ENCODE measurements at places on chromosomes 5 and 9. TPM values are rescaled to one million over a fixed set of nuclear protein-coding genes. Genes with fewer than 3 reads are reported as not detected.

Gene SAPCD2
- 2.9 TPM for total RNA-seq

Gene SPATA31A3
- not detected for total RNA-seq

Gene GPR150
- 0.33 TPM for total RNA-seq

Gene GPX3
- total RNA-seq = 1,215 TPM

Gene CCDC171
- total RNA-seq = 8.8 TPM

Gene SLC6A18
- total RNA-seq = not detected

Gene NUTM2G
- not detected for total RNA-seq

Gene TICAM2
- 1.6 TPM for total RNA-seq

Gene SLC9A3
- total RNA-seq = 2.3 TPM

Gene TEX48
- total RNA-seq = not detected

Gene DAPK1
- 14.7 TPM for total RNA-seq

Gene LCP2
- 15.4 TPM for total RNA-seq

Gene BOD1
- total RNA-seq = 68.0 TPM

Gene UNC13B
- 19.3 TPM for total RNA-seq

- no peak for DNase-seq
These were observed 259.8 kb downstream of the NDUFS4 start for GRCh38 chr5:53820119-53820801.

DNA sequence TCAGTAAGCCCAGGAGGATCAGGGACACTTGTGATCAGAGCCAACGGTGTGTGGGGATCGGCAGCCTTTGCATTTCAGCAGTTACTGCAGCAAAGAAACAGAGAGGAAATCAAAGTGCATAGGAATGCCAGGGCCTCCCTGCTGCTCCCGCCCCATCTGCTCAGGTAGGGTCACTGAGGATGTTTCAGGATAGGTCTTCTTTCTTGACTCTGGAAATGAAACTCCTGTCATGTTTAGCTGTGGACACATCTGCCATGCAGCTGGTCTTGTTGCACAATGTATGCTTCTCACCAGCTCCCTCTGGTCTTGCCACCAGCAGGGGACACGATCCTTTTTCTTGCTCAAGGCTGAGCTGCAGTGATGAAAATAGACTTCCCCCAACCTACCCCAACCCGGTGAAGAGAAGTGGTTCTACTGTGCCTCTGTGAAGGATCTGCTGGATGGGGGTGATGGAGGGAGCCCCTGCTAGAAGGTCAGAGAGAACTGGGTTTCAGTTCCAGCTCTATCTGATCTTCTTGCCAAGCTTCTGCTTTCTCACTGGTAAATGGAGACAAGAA is 185.2 kb upstream of the KLF4 start:
- DNase-seq = no peak

- peak; percentile 72 for DNase-seq
These were observed 78.2 kb downstream of the GCNT1 start for GRCh38 chr9:76537150-76537646.

DNA sequence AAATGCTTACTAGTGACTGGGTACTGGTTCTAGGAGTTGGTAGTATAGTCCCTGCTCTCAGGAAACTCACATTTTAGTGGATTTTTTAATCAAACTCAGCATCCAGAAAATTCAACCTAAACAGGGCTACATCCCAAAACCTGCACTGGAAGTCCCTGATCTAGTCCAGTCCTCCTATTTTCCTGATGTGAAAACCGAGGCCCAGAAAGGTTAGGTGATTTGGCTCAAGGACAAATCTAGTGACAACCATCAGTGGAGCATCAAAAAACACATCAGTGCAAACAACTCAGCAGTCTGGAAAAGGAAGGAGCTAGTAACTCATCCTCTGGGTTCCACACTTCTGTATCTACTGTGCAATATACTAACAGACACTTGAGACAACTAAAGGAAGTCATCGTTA is 38.2 kb downstream of the SERINC5 start:
- no peak for DNase-seq

DNA sequence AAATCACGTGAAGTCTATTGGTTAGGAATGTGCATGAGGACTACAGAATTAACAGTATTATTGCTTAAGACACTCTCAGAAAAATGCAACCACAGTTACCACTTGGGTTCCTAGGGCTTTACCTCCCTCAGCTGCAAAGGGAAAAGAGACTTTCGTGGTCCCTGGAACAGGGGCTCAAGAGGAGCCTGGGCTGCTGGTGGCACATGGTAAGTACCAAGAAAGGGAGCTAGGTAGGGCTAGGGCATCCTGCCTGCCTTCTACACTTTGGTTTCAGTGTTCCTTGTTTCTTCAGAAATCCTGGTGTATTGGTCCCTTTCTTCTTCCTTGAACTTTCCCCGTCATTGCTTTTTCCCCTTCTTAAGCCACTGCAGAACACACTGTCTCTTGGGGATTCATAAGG is 7.3 kb upstream of the VCAN start:
- DNase-seq = no peak

GRCh38 chr5:139652788-139653241 is 4.7 kb downstream of the CXXC5 start:
- no peak for DNase-seq

- DNase-seq = no peak
These were observed 260.9 kb upstream of the TUT7 start for GRCh38 chr9:86614871-86615849.

- no peak for DNase-seq
These were observed 36.2 kb upstream of the OTULIN start for GRCh38 chr5:14628346-14628745.

DNA sequence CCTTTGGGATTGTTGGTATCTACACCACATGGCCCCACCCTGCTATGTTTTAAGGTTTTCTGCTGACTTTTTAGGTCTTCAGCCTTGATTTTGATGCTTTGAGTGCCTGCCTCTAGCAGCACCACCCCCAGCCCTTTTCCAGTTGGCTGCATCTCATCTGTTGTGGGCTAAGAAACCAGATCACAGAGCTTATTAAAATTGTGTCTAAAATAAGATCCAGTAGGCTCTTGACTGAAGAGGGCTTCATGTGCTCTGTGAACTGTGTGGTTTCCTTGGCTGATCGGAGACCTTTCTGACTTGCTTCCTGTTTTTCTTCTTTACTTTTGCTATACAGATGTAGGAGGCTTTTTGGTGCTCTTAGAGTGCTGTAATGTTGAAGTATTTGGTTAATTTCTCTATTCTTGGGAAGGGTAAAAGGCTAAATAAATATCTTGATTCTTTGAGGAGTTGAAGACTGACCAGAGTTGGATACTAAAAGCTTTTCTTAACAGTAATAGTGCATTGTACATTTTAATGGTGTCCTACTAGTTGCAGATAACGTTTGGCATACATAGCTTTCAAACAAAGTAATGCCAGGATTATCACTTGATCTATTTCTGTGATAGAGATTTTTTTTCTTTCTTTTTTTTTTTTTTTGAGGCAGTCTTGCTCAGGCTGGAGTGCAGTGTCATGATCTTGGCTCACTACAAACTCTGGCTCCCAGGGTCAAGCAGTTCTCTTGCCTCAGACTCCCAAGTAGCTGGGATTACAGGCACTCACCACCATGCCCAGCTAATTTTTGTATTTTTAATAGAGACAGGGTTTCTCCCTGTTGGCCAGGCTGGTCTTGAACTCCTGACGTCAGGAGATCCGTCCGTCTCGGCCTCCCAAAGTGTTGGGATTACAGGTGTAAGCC is 4.5 kb downstream of the UBE2D2 start:
- no peak for DNase-seq

- DNase-seq = no peak
These were observed 738.2 kb downstream of the SEMA5A start for GRCh38 chr5:8807636-8808035.

DNA sequence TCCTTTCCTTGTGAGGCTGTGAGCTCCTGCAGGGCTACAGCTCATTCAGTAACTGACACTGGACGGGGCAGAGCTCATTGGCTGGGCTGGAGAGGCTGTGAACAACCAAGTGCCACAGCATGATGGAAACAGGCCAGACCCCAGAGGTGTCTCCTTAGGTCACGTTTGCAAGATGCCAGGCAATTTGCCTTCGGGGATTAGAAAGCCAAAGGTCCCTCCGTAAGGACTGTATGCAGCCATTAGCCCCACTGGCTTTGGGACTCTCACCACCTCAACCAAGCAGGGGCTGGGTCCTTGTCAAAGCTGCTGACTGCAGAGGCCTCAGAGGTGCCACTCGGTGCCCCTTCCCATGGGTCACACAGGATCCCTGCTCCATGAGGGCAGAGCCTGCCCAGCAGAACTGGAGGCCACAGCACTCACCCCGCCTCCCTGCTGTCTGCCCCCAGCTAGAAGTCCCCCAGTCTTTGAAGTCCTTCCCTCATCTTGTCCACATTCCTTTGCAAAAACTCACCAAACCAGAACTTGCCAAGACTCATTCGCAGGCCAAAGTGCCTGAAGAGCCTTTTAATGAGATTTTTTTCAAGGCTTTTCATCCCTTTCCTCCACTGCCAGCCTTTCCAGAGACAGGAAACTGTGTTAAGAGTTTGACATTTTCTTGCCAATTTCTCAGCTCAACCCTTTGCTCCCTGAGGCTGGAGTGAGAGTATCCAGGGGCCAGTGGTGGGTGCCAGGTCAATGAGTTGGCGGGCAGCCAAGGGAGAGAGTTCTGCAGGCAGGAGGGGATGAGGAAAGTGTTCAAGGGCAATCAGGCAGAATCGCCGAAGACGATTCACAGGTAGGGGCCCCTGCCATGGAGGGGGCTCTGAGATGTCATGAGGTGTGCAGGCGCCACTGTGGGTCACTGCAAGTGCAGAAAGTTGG is 39.7 kb upstream of the SLC25A51 start:
- DNase-seq = peak; percentile 72

DNA sequence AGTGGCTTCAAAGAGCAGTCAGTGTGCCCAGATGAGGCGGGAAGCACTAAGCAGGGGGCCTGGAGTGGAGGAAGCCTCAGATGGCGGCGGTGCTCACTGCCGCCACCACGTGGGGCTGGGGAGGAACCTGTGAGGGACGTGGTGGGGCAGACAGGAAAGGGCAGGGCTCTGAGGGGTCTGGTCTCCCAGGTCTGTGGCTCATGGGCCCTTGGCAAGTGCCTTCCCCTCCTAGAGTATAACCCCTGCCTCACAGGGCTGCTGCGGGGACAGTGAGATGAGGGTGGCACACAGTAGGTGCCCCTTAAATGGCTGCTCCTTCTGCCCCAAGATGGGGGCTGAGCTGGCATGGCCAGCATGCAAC is 26.6 kb downstream of the NR5A1 start:
- DNase-seq = no peak

DNA sequence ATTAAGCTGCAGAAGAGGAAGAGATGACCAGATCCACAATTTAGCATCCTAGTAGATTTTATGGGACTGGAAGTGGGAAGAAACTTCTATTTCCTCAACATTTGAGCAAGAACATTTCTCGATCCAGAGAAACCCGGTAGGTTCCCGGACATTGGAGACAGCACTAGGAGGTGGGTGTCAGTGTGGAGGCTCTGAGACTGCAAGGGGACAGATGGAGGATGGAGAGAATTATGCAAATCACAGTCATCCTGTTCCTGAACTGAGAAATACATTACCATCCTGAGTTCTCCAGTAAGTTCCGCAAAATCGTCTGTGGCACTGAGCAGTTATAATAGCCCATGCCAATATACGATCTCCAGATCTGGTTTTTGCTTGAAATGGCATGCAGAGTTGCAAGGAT is 25.6 kb downstream of the GLDC start:
- DNase-seq = no peak

GRCh38 chr5:58453306-58453705 is 6.6 kb downstream of the PLK2 start:
- no peak for DNase-seq

DNA sequence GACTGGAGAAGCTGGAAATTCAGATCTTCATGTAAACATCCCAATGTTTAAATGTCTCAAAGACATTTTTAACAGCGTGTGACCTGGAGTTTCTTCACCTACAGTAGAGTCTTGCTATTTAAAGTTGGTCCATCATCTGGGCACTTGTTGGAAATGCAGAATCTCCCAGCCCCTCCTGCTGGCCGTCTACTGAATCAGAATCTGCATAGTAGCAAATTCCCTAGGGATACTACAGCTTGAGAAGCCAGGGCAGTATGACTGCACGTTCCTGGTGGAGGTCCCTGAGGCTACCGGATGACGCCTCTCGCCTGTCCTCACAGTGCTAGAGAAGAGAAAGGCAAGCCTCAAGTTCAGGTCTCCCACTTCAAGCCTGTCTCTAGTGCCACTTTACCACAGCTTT is 15.7 kb downstream of the SAP30L start:
- DNase-seq = no peak

DNA sequence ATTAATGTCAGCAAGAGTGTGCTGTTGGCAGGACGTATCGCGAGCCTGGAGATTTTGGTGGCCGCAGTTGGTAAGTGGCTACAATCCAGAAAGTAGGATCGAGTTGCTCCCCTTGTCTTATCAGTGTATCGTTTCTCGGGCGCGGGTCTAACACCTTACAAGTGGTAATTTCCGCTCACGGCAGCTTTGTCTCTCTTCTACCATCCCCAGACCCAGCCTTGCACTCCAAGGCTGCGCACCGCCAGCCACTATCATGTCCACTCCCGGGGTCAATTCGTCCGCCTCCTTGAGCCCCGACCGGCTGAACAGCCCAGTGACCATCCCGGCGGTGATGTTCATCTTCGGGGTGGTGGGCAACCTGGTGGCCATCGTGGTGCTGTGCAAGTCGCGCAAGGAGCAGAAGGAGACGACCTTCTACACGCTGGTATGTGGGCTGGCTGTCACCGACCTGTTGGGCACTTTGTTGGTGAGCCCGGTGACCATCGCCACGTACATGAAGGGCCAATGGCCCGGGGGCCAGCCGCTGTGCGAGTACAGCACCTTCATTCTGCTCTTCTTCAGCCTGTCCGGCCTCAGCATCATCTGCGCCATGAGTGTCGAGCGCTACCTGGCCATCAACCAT is 1.1 kb downstream of the PTGER4 start:
- DNase-seq = no peak

DNA sequence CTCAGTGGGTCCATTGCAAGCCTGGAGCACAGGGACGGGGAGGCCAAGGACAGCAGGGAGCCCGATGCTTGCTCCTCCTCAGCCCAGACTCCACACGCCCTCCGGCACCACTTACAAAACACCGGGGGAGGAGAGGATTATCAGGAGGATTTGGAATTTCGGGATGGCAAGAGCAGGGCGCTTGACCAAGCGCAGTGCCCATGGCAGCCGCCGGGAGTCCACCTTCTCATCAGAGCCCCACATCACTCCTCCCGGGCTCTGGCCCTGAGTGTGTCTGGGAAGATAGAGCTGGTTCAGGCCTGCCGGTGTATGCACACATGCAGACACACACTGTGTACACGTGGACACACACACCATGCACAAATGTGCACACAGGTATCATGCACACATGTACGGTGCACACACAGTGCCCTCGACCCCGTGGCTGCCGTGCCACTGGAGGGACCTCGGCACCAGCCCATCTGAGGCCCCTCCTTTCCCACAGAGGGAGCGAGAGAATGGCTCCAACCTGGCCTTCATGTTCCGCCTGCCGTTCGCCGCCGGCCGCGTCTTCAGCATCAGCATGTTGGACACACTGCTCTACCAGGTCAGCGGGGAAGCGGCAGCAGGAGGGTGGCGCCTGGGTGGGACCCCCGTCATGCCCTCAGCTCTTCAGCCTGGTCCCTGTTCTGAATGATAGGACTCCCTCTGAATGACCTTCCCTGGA is 81.7 kb downstream of the KCNT1 start:
- no peak for DNase-seq

DNA sequence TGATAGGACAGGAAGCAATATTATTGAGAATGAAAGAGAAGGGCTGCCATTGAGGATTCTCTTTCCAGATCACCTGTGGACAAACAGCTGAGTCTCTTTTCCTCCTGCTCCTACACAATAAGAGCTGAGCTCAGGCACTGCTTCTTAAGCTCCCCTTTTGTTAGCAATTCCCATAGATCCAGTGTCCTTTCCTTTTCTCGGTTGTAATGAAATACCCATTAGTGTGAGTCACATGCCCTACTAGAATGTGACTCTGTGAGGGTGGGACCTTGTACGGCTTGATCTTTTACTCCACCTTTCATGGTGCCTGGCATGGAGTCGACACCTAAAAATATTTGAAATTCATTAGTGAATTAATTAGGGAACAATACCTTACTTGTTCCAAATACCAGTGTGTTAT is 269.2 kb downstream of the NR3C1 start:
- DNase-seq = no peak
